ENCODE measurements at places on chromosomes 2 and 18. TPM values are rescaled to one million over a fixed set of nuclear protein-coding genes. Genes with fewer than 3 reads are reported as not detected.

DNA sequence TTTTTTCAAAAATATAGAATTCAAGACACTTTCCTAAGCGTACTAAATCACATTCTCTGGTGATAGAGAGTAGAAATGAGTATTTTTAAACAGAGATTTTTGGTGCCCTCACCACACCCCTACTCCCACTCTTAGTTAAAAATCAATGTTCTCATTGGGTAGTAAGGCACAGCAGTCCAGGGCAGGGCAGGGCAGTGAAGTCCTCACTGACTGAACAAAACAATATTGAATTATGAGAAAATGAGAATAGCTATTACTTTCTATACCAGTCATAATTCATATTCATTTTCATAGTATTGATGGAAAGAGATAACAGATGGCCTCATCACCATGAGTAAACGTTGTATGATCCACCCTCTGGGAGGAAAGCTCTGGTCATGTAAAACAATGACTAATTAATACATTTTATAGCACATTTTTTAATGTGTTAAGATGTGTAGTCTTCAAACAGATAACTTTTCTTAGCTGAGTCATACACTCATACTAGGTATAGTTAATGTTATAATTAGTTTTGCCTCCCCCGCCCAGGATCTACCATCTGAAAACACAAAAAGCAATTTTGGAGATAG, 686.1 kb downstream of the KCNJ3 start:
- no peaks in the 10 kb centered on the region for H3K36me3 ChIP-seq
- no peaks in the 10 kb centered on the region for H3K27me3 ChIP-seq
- no peak for DNase-seq
- no peak overlapping the region for H3K4me3 ChIP-seq

DNA sequence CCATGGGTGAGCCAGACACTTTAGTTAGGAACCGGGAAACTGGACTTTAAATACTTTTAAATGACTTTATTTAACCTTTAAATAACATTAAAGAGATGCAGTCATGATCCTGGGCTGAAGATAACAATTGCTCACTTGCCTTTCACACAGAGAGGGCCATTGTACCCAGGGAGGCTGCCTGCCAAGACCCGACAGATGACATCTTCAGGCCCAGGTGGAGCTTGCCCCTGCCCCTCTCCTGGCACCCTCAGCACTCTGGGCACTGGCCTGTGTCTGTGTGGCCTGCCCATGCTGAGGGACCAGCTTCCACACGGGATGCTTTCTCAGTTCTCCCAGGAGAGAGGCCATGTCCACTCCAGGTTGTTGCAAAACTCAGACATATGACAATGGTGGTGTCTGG, 216.4 kb upstream of the MYT1L start:
- DNase-seq = no peak
- no peak overlapping the region for H3K4me3 ChIP-seq
- no peaks in the 10 kb centered on the region for H3K36me3 ChIP-seq
- no peak overlapping the region for H3K27ac ChIP-seq
- H3K4me1 ChIP-seq = no peaks in the 10 kb centered on the region
- no peaks in the 10 kb centered on the region for H3K27me3 ChIP-seq

GRCh38 chr2:187349326-187349944, 98.6 kb downstream of the CALCRL start:
- no peaks in the 10 kb centered on the region for H3K36me3 ChIP-seq
- H3K4me1 ChIP-seq = no peaks in the 10 kb centered on the region
- DNase-seq = no peak
- no peak overlapping the region for H3K27ac ChIP-seq
- H3K4me3 ChIP-seq = no peak overlapping the region
- no peaks in the 10 kb centered on the region for H3K27me3 ChIP-seq

- H3K27me3 ChIP-seq = no peaks in the 10 kb centered on the region
- DNase-seq = no peak
- H3K4me3 ChIP-seq = no peak overlapping the region
- H3K36me3 ChIP-seq = no peaks in the 10 kb centered on the region
Observed at GRCh38 chr18:63604791-63605567, 17.8 kb downstream of the SERPINB13 start.

GRCh38 chr2:239008004-239008403, 160.1 kb downstream of the TWIST2 start:
- no peaks in the 10 kb centered on the region for H3K27me3 ChIP-seq
- no peak overlapping the region for H3K27ac ChIP-seq
- H3K4me3 ChIP-seq = no peak overlapping the region
- no peaks in the 10 kb centered on the region for H3K36me3 ChIP-seq
- H3K4me1 ChIP-seq = no peaks in the 10 kb centered on the region

DNA sequence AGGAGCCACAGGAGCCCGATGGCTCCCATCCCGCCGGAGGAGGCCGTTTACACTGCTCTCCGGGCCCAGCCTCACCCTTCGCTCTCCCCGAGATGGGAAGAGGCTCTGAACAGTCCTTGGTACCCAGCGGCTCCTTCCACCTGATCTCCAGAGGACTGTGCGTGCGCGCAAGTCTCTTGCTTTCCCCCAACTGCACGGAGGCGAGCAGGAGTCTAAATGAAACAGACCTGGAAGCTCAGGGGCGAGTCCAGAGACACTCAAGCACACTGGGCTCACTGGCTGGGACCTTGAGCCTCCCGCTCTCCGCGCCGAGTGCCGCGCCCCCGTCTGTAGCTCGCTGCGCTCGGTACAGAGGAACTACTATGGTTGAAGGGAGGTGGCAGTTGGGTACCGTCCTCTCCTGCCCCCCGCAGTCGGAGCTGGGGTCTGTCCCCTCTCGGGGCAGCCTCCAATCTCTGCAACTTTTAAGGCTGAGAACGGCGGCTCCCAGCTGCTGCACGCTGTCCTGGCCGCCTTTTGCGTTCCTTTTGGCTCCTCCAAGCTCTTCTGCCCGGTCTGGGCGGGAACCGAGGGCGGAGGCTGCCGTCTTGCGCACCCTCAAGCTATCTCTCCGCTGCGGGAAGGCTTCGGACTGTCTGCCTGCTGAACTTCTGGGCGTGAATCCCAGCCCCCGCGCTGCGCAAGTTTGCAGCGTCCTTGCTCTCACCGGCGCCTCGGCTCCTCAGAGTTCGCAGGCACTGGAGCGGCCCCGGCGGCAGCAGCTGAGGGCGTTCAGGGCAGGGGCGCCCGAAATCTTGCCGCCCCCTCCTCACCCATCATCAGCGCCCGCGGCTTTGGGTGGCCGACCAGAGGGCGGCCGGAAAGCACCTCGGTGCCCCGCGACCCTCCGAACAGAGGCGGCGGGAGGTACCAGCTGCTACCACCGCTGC, 491 bp downstream of the ALK start:
- no peak for DNase-seq
- no peaks in the 10 kb centered on the region for H3K36me3 ChIP-seq
- H3K4me3 ChIP-seq = peak overlapping the region; percentile 20
- H3K4me1 ChIP-seq = peaks cover 18% of the 10 kb centered on the region

DNA sequence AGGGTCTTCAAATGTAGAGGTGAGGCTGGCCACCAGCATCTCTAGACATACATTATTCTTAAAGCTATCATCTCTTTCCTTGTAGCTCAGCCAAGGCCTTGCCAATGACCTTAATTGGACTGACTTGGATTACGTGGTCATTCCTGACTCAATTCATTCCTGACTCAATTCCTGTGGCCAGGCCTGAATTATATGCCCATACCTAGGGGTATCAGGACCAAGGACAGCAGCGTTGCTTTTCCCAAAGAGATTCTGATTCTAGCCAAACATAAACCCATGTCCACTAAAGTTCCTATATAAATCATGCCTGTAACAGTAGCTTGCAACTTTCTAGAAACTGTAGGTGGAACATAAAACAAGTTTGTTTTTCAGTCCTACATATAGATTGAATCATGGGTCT, 231.7 kb downstream of the ARL6IP6 start:
- no peak overlapping the region for H3K27ac ChIP-seq
- H3K27me3 ChIP-seq = no peaks in the 10 kb centered on the region
- no peaks in the 10 kb centered on the region for H3K4me1 ChIP-seq
- H3K36me3 ChIP-seq = no peaks in the 10 kb centered on the region

- H3K36me3 ChIP-seq = no peaks in the 10 kb centered on the region
- DNase-seq = no peak
- H3K27me3 ChIP-seq = no peaks in the 10 kb centered on the region
- H3K4me3 ChIP-seq = no peak overlapping the region
- no peak overlapping the region for H3K27ac ChIP-seq
Observed at GRCh38 chr2:164887434-164888144, 46.0 kb upstream of the COBLL1 start.

DNA sequence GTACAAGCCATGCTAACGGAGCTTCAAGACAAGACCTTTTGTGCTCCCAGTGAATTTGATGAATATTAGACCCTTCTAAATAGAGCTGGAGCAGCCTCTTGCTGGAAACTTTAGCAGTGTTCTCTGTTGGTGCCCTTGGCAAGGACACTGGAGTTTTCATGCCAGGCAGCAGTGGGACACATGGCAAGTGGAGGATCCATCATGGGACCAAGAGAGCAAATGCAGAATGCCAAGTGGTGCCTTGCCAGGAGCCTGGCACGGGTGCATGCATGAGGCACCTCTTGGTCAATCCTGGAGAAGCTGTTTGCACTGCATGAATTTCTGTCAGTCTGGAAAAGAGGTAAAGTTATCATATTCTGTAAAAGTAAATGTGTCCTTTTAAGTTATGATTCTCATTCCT, 59.1 kb downstream of the NETO1 start:
- no peak for DNase-seq
- H3K27ac ChIP-seq = no peak overlapping the region
- no peaks in the 10 kb centered on the region for H3K36me3 ChIP-seq

- H3K27ac ChIP-seq = no peak overlapping the region
- no peak for DNase-seq
- no peak overlapping the region for H3K4me3 ChIP-seq
- no peaks in the 10 kb centered on the region for H3K27me3 ChIP-seq
Observed at GRCh38 chr2:231565887-231566594, 26.6 kb upstream of the TEX44 start.

DNA sequence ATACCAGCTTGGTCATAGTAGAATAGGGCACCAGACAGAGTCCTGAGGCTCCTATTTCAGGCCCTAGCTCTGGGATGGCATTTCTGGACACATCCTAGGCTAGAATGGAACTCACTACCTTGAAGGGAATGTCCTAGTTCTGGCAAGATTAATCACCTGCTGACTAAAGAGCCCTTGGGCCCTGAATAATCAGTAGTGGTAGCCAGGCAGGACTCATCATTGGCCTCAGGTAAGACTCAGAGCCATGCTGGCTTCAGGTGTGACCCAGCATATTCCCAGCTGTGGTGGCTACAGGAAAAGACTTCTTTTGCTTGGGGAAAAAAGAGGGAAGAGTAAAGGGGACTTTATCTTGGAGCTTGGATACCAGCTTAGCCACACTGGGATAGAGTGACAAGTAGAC, 131.0 kb upstream of the SRD5A2 start:
- no peaks in the 10 kb centered on the region for H3K4me1 ChIP-seq
- no peaks in the 10 kb centered on the region for H3K27me3 ChIP-seq
- no peak overlapping the region for H3K4me3 ChIP-seq
- H3K36me3 ChIP-seq = no peaks in the 10 kb centered on the region
- no peak for DNase-seq
- H3K27ac ChIP-seq = no peak overlapping the region

GRCh38 chr18:67621906-67622305, 105.4 kb upstream of the DSEL start:
- H3K4me1 ChIP-seq = no peaks in the 10 kb centered on the region
- H3K27me3 ChIP-seq = no peaks in the 10 kb centered on the region
- H3K27ac ChIP-seq = no peak overlapping the region

GRCh38 chr18:35084494-35085449, 43.6 kb downstream of the MAPRE2 start:
- DNase-seq = no peak
- H3K36me3 ChIP-seq = no peaks in the 10 kb centered on the region
- H3K27me3 ChIP-seq = no peaks in the 10 kb centered on the region
- no peak overlapping the region for H3K4me3 ChIP-seq

- no peak overlapping the region for H3K4me3 ChIP-seq
- no peaks in the 10 kb centered on the region for H3K36me3 ChIP-seq
- no peaks in the 10 kb centered on the region for H3K4me1 ChIP-seq
- no peak for DNase-seq
Observed at GRCh38 chr18:78595453-78595852, 384.2 kb upstream of the SALL3 start.

DNA sequence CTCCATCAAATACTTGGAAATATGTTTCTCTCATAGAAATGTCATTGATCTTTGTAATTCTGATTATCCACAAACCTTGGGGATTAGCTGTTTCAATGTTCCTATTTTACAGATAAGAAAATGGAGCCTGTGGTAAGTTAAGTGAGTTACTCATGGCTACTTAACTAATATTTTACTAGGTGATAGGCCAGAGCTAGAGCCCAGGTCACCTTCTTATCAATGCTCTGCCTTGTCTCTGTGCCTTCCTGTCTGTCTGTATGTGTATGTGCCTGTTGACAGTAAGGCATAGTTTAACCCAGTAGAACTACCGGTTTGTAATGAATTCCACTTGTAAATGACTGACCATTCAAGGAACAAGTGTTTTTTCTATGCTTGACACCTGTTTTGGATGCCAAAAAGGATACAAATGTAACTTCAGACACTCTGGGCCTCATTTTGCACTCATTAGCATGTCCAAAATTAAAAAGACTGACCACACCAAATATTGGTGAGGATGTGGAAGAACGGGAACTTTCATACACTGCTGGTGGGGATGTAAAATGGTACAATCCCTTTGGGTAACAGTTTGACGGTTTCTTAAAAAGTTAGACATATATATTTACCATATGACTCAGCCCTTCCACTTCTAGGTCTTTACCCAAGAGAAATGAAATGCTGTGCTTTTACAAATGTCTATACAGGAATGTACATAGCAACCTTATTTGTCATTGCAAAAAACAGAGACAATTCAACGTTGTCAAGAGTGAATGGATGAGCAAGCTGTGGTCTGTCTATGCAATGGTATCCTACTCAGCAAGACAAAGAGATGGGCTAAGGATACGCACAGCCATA, 19.6 kb upstream of the IL1A start:
- H3K27ac ChIP-seq = no peak overlapping the region
- no peaks in the 10 kb centered on the region for H3K4me1 ChIP-seq
- H3K27me3 ChIP-seq = no peaks in the 10 kb centered on the region
- H3K4me3 ChIP-seq = no peak overlapping the region

GRCh38 chr2:127361929-127362885, 25.6 kb downstream of the MAP3K2 start:
- H3K27ac ChIP-seq = no peak overlapping the region
- H3K27me3 ChIP-seq = no peaks in the 10 kb centered on the region
- no peak for DNase-seq

- no peaks in the 10 kb centered on the region for H3K36me3 ChIP-seq
- H3K27me3 ChIP-seq = no peaks in the 10 kb centered on the region
- peaks cover 8% of the 10 kb centered on the region for H3K4me1 ChIP-seq
- no peak for DNase-seq
- peak overlapping the region; percentile 7 for H3K4me3 ChIP-seq
Observed at GRCh38 chr18:10131460-10132395, 217.9 kb downstream of the VAPA start.

GRCh38 chr2:105746177-105747080, 1.7 kb downstream of the NCK2 start:
- peak overlapping the region; percentile 76 for H3K27ac ChIP-seq
- peak; percentile 62 for DNase-seq
- H3K27me3 ChIP-seq = no peaks in the 10 kb centered on the region
- H3K4me1 ChIP-seq = no peaks in the 10 kb centered on the region
- peak overlapping the region; percentile 92 for H3K4me3 ChIP-seq

GRCh38 chr2:168091986-168092385, 155.4 kb downstream of the STK39 start:
- no peaks in the 10 kb centered on the region for H3K4me1 ChIP-seq
- no peaks in the 10 kb centered on the region for H3K27me3 ChIP-seq
- H3K36me3 ChIP-seq = no peaks in the 10 kb centered on the region

KCNF1 gene
- total RNA-seq = 1.0 TPM

PLEKHA3 gene
- 15.7 TPM for total RNA-seq

COLEC12 gene
- 11.1 TPM for total RNA-seq

C18orf54 gene
- total RNA-seq = 1.3 TPM

SULT1C3 gene
- not detected for total RNA-seq

CXCR2 gene
- total RNA-seq = 3.0 TPM

CDKL4 gene
- total RNA-seq = not detected

MROH2A gene
- total RNA-seq = not detected

C2orf68 gene
- 16.1 TPM for total RNA-seq

RAD51AP2 gene
- 4.2 TPM for total RNA-seq

MC4R gene
- not detected for total RNA-seq

All from prostate gland (tissue), 2 donors.